ENCODE measurements at places on chromosomes 3 and 15. TPM values are rescaled to one million over a fixed set of nuclear protein-coding genes. Genes with fewer than 3 reads are reported as not detected.

The PATL2 gene
- not detected for total RNA-seq

GRCh38 chr3:88812576-88812975, 294.8 kb upstream of the EPHA3 start:
- DNase-seq, result no peak
- H3K27me3 ChIP-seq, result no peaks in the 10 kb centered on the region
- H3K36me3 ChIP-seq, result no peaks in the 10 kb centered on the region
- H3K4me3 ChIP-seq, result no peak overlapping the region

GRCh38 chr15:77984446-77984861, 93.1 kb downstream of the TBC1D2B start:
- H3K36me3 ChIP-seq, result no peaks in the 10 kb centered on the region
- H3K27me3 ChIP-seq, result peaks cover 8% of the 10 kb centered on the region
- no peak overlapping the region for H3K4me3 ChIP-seq
- DNase-seq, result no peak
- H3K4me1 ChIP-seq, result peaks cover 8% of the 10 kb centered on the region

The MYZAP gene
- total RNA-seq, result not detected

GRCh38 chr15:76181705-76182107, 121.9 kb downstream of the TMEM266 start:
- peaks cover 48% of the 10 kb centered on the region for H3K4me1 ChIP-seq
- no peak overlapping the region for H3K4me3 ChIP-seq
- H3K27ac ChIP-seq, result no peak overlapping the region
- DNase-seq, result no peak
- no peaks in the 10 kb centered on the region for H3K36me3 ChIP-seq
- H3K27me3 ChIP-seq, result peaks cover 13% of the 10 kb centered on the region

GRCh38 chr3:147886879-147887278, 477.7 kb downstream of the ZIC1 start:
- no peak overlapping the region for H3K4me3 ChIP-seq
- H3K36me3 ChIP-seq, result peaks cover 15% of the 10 kb centered on the region
- H3K4me1 ChIP-seq, result no peaks in the 10 kb centered on the region

DNA sequence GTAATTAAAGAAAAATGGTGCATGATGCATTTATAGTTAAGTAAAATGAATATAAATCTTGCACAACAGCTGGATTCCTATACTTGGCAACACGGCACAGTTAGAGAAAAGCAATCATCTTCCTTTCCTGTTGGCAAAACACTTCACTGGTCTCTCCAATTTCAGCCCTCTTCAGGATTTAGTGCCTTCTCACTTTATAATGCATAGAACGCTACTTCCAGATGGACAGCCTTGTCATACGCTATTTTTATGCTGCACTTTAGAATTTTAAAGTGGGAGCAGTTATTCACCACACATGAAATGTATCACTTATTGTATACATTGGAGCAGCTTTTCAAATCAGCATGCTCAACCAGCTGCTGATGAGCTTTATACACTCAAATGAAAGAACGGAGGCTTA, 194.4 kb upstream of the GBE1 start:
- no peaks in the 10 kb centered on the region for H3K4me1 ChIP-seq
- H3K36me3 ChIP-seq, result no peaks in the 10 kb centered on the region
- no peak overlapping the region for H3K4me3 ChIP-seq
- DNase-seq, result no peak
- no peak overlapping the region for H3K27ac ChIP-seq

DNA sequence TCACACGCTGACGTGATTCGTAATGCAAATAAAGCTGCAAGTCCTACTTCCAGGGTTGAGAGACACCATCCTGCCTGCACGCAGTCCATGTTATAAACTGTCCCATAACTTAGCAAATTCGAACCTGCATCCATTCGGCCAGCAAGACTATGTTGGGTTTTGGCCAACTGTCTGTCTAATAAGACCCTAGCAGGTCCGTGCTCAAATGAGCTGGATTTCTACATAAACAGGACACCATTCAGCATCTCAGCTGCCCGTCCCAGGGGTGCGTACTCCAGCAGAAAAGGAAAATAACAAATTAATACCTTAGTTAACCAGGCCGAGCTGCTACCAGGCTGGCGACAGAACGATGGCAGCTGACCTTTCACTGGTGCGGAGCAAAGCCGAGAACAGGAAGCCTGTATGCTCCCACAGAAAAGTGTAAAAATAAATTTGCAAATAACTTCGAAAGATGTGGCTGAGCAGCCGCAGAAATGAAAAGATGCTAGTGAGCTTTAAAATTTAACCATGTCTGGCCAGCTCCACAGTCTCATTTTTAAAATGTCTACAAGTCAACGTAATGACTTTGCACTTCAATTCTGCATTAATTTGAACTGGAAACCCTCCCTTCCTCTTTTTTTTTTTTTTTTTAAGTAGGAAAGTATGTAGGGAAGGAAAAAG, 97.1 kb upstream of the SNRPA1 start:
- no peak overlapping the region for H3K4me3 ChIP-seq
- H3K4me1 ChIP-seq, result peaks cover 20% of the 10 kb centered on the region
- no peak for DNase-seq
- no peaks in the 10 kb centered on the region for H3K27me3 ChIP-seq

GRCh38 chr3:140365872-140366697, 311.8 kb upstream of the TRIM42 start:
- no peak overlapping the region for H3K4me3 ChIP-seq
- no peaks in the 10 kb centered on the region for H3K4me1 ChIP-seq

The LRRC34 gene
- total RNA-seq, result 3.6 TPM

- H3K27me3 ChIP-seq, result no peaks in the 10 kb centered on the region
- no peak overlapping the region for H3K4me3 ChIP-seq
- H3K27ac ChIP-seq, result no peak overlapping the region
- DNase-seq, result no peak
Measured at GRCh38 chr15:64029633-64030032, 16.7 kb downstream of the DAPK2 start.

The DUOXA2 gene
- not detected for total RNA-seq

The EPHB1 gene
- 16.3 TPM for total RNA-seq

DNA sequence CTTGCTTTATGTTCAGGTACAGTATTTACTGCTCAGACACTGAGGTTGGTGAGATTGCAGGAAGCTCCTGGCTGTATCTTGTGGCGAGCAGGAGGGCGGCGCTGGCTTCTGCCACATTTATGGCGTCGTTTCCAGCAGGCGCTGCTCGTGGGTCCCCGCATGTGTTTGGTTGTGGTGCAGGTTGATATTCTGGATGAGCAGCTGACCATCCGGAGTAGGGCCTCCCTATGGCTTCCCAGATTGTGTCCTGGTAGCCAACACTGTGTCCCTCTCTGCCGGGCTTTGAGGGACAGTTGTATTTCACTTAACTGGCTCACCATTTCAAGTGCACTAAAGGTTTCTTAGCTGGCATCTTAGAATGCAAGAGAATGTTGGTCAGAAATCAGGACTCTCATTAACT, 386.5 kb upstream of the TPM1 start:
- H3K4me3 ChIP-seq, result no peak overlapping the region
- peaks cover 4% of the 10 kb centered on the region for H3K36me3 ChIP-seq
- H3K4me1 ChIP-seq, result no peaks in the 10 kb centered on the region
- no peak overlapping the region for H3K27ac ChIP-seq

DNA sequence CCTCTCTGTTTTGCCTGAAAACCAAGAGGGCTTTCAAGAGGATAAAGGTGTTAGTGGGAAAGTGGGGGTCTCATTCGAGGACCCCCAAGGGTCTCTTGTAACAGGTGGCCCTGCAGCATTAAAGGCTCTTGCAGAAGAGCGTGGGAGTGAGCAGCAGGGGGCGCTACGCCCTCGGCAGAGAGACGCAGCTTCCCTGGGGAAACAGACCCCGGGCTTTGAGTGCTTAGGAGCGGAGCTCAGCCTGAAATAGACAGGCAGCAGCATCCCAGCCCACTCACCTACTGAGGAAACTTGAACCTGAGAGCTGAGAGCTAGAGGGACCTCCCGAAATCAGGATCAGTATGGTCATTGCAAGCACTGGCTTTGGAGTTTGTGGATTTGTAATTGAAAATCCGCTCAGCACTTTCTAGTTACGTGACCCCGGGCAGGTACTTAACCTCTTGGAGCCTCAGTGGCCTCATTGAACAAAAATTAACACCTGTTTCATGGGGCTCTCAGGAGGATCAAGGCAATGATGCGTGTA, 25.7 kb downstream of the RPLP1 start:
- H3K27me3 ChIP-seq, result peaks cover 4% of the 10 kb centered on the region
- no peaks in the 10 kb centered on the region for H3K4me1 ChIP-seq
- H3K27ac ChIP-seq, result no peak overlapping the region
- H3K36me3 ChIP-seq, result peaks cover 14% of the 10 kb centered on the region
- H3K4me3 ChIP-seq, result no peak overlapping the region

- H3K27me3 ChIP-seq, result no peaks in the 10 kb centered on the region
- no peak overlapping the region for H3K4me3 ChIP-seq
- H3K27ac ChIP-seq, result no peak overlapping the region
Measured at GRCh38 chr3:19190126-19190525, 41.8 kb downstream of the KCNH8 start.

DNA sequence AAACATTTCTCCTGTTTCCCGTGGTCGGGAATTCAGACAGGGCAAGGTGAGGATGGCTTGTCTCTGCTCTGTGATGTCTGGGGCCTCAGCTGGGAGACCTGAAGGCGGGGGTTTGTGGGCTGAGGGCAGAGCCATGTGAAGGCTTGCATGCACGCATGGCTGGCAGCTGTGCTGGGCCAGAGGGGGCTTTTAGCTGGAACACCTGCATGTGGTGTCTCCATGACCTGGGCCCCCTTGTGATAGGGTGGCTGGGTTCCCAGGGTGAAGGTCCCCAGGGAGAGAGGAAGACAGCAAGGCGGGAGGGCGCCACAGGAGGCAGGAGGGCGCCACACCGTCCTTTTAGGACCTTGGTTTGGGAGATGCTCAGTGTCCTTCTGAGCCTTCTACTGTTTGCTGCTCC, 101.6 kb upstream of the PRR23E start:
- no peak overlapping the region for H3K27ac ChIP-seq
- H3K27me3 ChIP-seq, result peaks cover 15% of the 10 kb centered on the region
- peaks cover 10% of the 10 kb centered on the region for H3K36me3 ChIP-seq

The PXYLP1 gene
- total RNA-seq, result 42.7 TPM

The ROPN1 gene
- total RNA-seq, result not detected

GRCh38 chr3:153835540-153835939, 285.6 kb upstream of the ARHGEF26 start:
- peaks cover 1% of the 10 kb centered on the region for H3K27me3 ChIP-seq
- H3K36me3 ChIP-seq, result no peaks in the 10 kb centered on the region
- DNase-seq, result no peak

The SRPRB gene
- total RNA-seq, result 47.2 TPM

GRCh38 chr3:177981576-177981975, 554.7 kb upstream of the KCNMB2 start:
- no peaks in the 10 kb centered on the region for H3K27me3 ChIP-seq
- DNase-seq, result no peak
- H3K36me3 ChIP-seq, result no peaks in the 10 kb centered on the region
- H3K4me1 ChIP-seq, result no peaks in the 10 kb centered on the region

The EPHA6 gene
- total RNA-seq, result 9.0 TPM

The PRRT3 gene
- total RNA-seq, result 8.9 TPM

The AADACL2 gene
- total RNA-seq, result not detected

The CCDC39 gene
- not detected for total RNA-seq

GRCh38 chr3:31241533-31241932, 291.2 kb upstream of the STT3B start:
- no peaks in the 10 kb centered on the region for H3K27me3 ChIP-seq
- no peak for DNase-seq
- no peaks in the 10 kb centered on the region for H3K4me1 ChIP-seq
- no peak overlapping the region for H3K4me3 ChIP-seq
- no peaks in the 10 kb centered on the region for H3K36me3 ChIP-seq

DNA sequence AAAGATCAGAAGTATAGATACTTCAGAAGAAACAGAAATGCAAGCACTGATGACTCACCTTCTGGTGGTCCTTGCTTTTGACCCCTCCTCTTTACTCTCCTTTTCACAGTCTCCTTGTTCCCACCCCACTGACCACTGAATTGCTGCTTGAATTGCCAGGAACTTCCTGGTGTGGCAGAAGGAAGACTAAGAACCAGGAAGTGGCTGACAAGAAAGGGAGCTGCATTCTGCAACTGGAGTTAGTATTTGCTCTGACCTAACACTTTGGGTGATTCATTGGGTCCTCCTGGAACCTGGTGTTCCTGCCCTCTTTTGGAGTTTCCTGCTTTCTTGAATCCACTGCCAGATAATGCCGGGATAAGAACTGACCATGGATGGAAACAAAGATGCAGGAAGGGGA, 23.0 kb downstream of the KY start:
- H3K36me3 ChIP-seq, result peaks cover 16% of the 10 kb centered on the region
- DNase-seq, result no peak
- no peak overlapping the region for H3K4me3 ChIP-seq
- H3K27me3 ChIP-seq, result no peaks in the 10 kb centered on the region
- no peaks in the 10 kb centered on the region for H3K4me1 ChIP-seq
- no peak overlapping the region for H3K27ac ChIP-seq

- H3K4me1 ChIP-seq, result no peaks in the 10 kb centered on the region
- peaks cover 3% of the 10 kb centered on the region for H3K27me3 ChIP-seq
- no peak overlapping the region for H3K4me3 ChIP-seq
- no peak overlapping the region for H3K27ac ChIP-seq
Measured at GRCh38 chr15:75314552-75315290, 21.1 kb upstream of the COMMD4 start.

The VPS33B gene
- 31.7 TPM for total RNA-seq

- H3K27me3 ChIP-seq, result peaks cover 2% of the 10 kb centered on the region
- no peaks in the 10 kb centered on the region for H3K36me3 ChIP-seq
- H3K4me1 ChIP-seq, result peaks cover 16% of the 10 kb centered on the region
- peak overlapping the region; percentile 59 for H3K27ac ChIP-seq
Measured at GRCh38 chr15:78077871-78078210, 330 bp upstream of the TBC1D2B start.

GRCh38 chr3:63295806-63296205, 17.7 kb downstream of the SYNPR start:
- no peak overlapping the region for H3K27ac ChIP-seq
- no peak overlapping the region for H3K4me3 ChIP-seq
- H3K4me1 ChIP-seq, result no peaks in the 10 kb centered on the region
- peaks cover 9% of the 10 kb centered on the region for H3K36me3 ChIP-seq
- H3K27me3 ChIP-seq, result peaks cover 2% of the 10 kb centered on the region

The SLC6A20 gene
- not detected for total RNA-seq
